ENCODE measurements at places on chromosomes 3 and 15.

DNA sequence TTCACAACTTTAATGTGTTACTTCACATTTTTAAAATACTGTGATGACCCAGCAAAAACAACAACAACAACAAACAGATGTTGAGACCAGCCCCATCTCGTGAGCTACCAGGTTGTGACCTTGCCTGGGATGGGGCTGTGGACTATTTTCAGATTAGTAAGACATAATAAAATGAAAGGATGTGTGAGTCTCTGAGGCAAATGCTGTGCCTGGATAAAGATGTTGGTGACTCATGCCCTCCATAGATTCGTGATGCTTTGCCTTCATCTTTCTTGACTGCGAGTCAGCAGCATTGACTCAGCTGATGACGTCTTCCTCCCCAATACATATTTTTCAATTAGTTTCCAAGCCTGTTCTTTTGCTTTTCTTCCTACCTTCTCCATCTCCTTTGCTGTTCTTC, 453.0 kb upstream of the CFAP20DC start:
- DNase-seq = no peak

DNA sequence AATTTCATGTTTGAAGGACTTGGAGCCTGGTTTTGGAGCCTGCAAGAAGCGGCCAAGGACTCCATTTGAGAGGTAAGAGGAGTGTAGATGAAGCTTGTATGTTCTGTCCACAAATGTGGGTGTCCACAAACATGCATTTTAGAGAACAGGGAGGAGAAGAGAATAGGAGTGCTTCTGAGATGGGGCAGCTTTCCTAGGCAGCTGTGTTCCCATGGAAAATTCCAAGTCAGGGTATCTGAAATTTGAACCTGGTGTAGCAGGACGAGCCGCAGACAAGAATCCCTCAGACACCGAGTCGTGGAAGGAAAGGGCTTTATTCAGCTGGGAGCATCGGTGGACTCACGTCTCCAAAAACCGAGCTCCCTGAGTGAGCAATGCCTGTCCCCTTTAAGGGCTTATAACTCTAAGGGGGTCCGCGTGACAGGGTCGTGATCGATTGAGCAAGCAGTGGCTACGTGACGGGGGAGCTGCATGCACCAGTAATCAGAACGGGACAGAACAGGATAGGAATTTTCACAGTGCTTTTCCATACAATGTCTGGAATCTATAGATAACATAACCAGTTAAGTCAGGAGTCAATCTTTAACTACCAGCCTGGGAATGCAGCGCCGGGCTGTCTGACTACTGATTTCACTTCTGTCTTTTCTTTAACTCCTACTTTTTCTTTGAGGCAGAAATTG, 71.4 kb upstream of the WDR72 start:
- no peak for DNase-seq

GRCh38 chr15:71448688-71449114, 333.4 kb downstream of the THSD4 start:
- no peak for DNase-seq

DNA sequence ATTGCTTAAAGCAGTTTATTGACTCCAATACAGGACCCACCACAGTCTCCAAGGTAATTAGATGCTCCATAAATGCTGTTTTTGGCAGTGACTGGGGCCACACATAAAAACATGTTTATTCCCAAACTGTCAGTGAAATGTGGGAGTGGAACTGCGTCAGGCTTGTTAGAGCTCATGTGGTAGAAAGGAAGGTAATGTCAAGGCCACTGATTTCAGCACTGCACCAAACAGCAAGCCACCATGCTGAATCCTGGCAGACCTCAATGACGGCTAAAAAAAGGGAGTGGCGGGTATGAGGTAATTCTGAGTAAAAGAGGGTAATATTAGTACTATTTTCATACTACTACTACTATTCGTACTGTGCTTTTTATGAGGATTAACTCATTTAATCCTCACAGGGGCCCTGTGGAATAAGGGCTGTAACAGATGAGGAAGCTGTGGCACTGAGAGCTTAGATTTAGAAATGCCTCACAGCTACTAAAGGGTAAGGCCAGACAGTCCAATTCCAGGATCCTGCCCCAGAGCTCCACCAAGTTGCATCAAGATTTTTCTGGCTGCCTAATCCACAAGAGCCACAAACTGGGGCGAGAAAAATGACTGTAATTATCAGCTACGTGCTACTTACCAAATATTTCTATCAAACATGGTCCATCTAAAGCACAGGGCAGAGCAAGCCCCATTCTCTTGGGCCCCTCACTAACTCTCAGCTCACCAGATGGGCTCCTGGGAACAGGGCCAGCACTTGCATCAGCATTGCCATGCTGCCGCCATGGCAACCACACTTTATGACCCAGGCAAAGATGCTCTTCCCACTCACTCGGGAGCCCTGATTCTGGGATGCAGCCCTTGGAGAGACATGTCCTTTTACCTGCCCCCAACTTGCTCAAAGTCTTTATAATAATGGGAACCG, 83.6 kb upstream of the SPATA12 start:
- no peak for DNase-seq

DNA sequence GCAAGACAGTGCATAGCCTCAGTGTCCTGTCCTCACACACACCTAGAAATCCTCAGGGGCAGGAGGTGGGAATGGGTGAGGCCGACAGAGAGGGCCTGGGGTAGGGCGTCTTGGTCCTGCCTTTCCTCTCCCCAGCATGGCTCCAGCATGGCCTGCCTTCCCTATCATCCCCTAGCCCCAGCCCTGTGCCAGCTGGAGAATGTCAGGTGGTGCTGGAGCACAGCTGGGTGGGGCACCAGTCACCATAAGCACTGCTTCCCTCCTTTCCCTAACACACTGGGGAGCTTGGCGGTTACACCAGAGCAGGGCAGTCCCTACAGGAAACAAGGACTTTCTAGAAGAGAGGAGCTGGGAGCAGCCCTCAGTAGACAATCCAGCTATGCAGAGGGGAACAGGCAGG, 236.8 kb downstream of the KLF13 start:
- DNase-seq = no peak
